CD4-positive, CD25-positive, alpha-beta regulatory T cell (primary cell): ENCODE measurements at places on chromosomes 13 and 19. TPM values are rescaled to one million over a fixed set of nuclear protein-coding genes. Genes with fewer than 3 reads are reported as not detected.

DNA sequence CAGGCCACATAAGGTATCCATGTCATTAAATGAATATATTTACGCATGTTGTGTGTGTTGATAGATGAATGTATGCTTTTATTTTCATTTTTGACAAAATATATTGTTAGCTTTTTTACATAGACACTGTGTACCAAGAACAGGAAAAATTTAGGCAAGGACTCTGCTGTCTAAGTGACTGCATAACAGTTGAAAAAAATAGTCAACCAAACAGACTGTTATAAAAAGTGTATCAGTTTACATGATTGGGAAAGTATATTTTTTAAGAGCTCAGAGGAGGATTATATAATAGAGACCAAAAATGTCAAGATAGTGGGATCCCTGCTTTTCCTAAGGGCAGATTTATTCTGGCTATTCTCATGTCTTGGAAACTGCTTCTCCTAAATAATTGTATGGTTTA, 858.0 kb downstream of the SLITRK1 start:
- H3K36me3 ChIP-seq: no peaks in the 10 kb centered on the region
- no peaks in the 10 kb centered on the region for H3K4me1 ChIP-seq
- H3K4me3 ChIP-seq: no peak overlapping the region

CLEC17A gene
- polyA plus RNA-seq: not detected

DNA sequence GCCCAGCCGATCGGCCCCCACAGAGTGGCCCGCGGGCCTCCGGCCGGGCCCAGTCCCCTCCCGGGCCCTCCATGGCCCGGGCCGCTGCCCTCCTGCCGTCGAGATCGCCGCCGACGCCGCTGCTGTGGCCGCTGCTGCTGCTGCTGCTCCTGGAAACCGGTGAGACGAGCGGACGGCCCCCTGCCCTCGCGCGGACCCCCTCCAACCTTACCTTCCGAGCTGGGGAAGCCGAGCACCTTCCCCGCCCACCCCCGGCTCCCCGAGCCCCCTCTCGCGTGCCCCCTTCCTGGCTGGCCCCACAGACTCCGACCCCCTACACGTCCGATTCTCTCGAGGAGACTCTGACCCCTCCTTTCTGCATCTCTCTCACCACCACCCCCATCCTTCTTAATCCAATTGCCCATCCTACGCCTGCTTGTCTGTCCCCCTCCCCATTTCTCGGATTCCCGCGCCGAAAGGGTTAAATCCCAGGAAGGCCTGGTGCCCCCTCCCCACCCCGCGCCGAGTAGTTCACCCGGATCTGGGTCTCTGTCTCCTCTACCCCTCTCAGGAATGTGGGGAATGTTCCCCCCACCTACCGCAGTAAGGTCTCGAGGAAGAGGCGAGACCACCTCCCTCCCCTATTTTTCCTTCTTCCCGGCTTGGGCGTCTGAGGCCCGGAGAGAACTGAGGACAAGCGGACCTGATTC, 502 bp downstream of the NECTIN2 start:
- peaks cover 35% of the 10 kb centered on the region for H3K4me1 ChIP-seq
- no peak overlapping the region for H3K4me3 ChIP-seq
- H3K27ac ChIP-seq: no peak overlapping the region
- no peak for DNase-seq
- peaks cover 5% of the 10 kb centered on the region for H3K27me3 ChIP-seq
- no peaks in the 10 kb centered on the region for H3K36me3 ChIP-seq

DNA sequence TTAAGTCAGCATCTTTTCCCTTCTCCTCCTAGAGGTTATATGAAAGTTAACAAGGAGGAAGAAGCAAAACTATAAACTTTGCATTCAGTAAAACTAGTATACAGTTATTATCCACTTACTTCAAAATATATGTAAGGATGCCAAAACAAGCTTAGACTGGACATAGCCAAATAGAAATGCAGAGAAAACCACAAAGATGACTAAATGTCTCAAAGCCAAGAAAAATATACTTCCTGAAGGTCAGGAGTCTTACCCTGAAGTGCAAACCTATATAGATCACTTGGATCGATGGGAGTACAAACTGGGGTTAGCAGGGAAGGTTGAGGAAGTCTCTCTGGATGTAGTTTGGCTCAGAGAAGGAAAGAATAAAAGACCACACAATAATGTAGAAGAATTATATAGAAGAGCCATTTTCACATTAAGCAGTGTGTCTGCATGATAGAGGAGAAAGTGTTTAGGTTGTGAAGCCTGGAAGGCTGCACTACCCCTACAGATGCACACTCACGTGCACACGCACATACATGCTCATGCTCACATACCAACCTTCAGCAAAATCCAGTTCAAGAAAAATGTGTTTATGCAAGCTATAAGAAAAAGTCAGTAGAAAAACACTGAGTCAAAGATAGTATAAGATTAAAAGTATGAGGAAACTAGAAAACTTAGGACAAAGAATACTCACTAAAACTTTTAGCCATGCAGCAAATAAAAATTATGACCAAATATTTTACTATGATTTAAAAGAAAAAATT, 112.1 kb upstream of the RXFP2 start:
- no peaks in the 10 kb centered on the region for H3K27me3 ChIP-seq
- no peak overlapping the region for H3K27ac ChIP-seq
- DNase-seq: no peak
- H3K36me3 ChIP-seq: no peaks in the 10 kb centered on the region

- no peak for DNase-seq
- no peaks in the 10 kb centered on the region for H3K4me1 ChIP-seq
- no peak overlapping the region for H3K4me3 ChIP-seq
- no peaks in the 10 kb centered on the region for H3K36me3 ChIP-seq
- H3K27ac ChIP-seq: no peak overlapping the region
- no peaks in the 10 kb centered on the region for H3K27me3 ChIP-seq
These were observed 276.6 kb upstream of the ZNF507 start for GRCh38 chr19:32068793-32069192.

GRCh38 chr19:18418029-18418482, 1.1 kb upstream of the SSBP4 start:
- H3K27ac ChIP-seq: no peak overlapping the region
- no peaks in the 10 kb centered on the region for H3K27me3 ChIP-seq
- no peak for DNase-seq
- H3K36me3 ChIP-seq: no peaks in the 10 kb centered on the region
- H3K4me1 ChIP-seq: peaks cover 81% of the 10 kb centered on the region

GRCh38 chr13:101681834-101682233, 229.4 kb downstream of the ITGBL1 start:
- H3K4me3 ChIP-seq: no peak overlapping the region
- no peaks in the 10 kb centered on the region for H3K36me3 ChIP-seq
- H3K4me1 ChIP-seq: no peaks in the 10 kb centered on the region
- no peak overlapping the region for H3K27ac ChIP-seq
- DNase-seq: no peak
- no peaks in the 10 kb centered on the region for H3K27me3 ChIP-seq

ZNF540 gene
- polyA plus RNA-seq: 6.9 TPM

GRCh38 chr13:24618011-24618955, 61.9 kb upstream of the ATP12A start:
- peaks cover 48% of the 10 kb centered on the region for H3K4me1 ChIP-seq
- H3K4me3 ChIP-seq: no peak overlapping the region
- peak overlapping the region; percentile 74 for H3K27ac ChIP-seq
